Hippocampal formation (tissue), 2 donors: ENCODE measurements at places on chromosomes 7 and 10.

- DNase-seq = no peak
Observed at GRCh38 chr7:26696161-26696560, 168.2 kb downstream of the SKAP2 start.

DNA sequence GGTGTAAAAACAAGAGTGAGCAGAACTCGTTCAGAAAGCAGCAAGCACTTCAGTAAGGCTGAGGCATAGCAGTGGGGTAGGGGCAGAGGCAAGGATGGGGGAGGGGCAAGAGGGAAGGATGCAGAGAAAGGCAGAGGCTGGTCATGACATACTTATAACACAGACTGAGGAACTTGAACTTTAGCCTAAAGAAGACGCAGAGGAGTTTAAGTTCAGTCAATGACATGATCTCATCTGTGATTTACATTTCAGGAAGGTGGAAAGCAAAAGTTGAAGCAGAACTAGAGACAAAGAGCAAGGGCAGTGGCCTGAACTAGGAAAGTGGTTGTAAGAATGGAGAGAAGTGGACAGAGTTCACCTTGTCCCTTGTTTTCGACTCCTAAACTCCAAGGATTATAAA lies 15.8 kb downstream of the MACC1 start:
- no peak for DNase-seq

GRCh38 chr10:78600740-78601139 lies 468.0 kb upstream of the ZMIZ1 start:
- DNase-seq = no peak

- DNase-seq = no peak
Observed at GRCh38 chr7:8592167-8592566, 158.8 kb downstream of the NXPH1 start.

GRCh38 chr10:623014-623413 lies 66.5 kb downstream of the DIP2C start:
- DNase-seq = no peak

DNA sequence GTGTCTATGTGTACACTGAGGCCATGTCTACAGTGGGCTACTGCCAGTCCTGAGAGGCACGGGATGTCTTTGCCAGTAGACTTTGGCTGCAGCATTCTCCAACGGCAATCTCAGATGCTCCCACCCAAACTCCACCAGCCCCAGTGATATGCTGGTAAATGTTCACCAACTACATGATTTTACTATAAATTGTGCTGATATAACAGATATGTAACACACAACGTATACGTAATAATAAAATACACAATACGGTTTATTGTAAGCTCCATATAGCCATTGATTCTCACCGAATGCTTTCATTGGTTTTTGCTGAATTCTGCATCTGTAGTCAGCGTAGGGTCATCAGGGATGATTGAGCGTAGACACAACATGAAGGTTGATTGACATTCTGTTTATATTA lies 47.3 kb upstream of the C7orf33 start:
- DNase-seq = no peak

DNA sequence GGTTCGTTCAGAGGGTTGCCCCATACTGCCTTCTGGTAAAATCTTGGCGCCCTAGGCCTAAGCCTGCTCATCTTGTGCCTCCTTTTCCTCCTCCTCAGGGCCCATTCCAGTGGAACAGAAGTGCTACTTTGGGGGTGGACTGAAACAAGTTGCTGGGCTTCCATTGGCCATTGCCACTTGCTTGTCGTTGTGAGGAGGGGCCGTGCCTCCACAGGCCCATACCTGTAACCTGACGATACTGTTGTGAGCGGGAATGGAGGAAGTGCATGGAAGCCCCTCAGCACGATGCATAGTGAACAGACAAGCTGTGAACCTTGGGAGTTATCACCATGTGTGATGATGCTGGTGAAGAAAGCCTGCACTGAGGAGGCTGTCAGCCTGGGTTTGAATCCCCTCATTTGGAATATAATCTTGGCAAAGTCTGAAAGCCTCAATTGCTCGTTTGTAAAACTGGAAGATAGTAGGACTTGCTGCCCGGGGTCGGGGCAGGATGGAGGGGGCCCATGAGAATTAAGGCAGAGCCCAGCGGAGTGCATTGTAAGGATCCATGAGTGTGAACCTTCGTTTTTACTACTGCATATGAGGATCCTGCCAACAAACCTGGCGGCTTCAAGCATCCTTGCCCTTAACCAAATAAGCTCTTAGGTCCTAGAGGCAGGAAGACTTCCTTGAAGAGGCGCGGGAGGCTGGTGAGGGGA lies 671 bp upstream of the PAPSS2 start:
- DNase-seq = no peak

DNA sequence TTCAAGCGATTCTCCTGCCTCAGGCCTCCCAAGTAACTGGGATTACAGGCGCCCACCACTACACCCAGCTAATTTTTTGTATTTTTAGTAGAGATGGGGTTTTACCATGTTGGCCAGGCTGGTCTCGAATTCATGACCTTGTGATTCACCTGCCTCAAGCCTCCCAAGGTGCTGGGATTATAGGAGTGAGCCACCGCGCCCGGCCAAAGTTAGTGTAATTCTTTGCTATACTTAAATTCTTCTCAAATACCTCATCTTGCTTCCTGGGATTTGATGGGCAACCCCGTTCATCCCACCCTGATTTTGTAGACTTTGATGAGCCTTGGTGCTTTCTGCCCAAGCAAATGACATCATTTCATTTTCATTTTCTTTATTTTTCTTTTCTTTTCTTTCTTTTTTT lies 54.5 kb downstream of the PAX2 start:
- no peak for DNase-seq

- DNase-seq = no peak
Observed at GRCh38 chr7:1951159-1951536, 281.1 kb downstream of the ELFN1 start.

DNA sequence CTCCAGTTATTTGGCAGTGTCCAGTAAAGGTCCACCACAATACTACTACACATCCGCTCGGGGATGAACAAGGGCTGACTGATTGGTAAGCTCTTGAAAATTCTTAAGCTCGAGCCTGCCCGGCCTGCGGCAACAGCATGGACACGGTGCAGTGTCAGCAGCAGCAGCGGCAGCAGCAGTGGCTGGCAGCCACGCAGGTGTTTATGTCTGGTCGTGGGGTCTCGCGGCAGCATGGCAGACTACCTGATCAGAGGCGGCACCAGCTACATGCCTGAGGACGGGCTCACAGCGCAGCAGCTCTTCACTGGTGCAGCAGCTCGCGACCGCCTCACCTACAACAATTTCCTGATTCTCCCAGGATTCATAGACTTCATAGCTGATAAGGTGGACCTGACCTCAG lies 19.6 kb upstream of the TRIM24 start:
- no peak for DNase-seq

GRCh38 chr10:70765794-70766594 lies 19.2 kb downstream of the TBATA start:
- DNase-seq = no peak

DNA sequence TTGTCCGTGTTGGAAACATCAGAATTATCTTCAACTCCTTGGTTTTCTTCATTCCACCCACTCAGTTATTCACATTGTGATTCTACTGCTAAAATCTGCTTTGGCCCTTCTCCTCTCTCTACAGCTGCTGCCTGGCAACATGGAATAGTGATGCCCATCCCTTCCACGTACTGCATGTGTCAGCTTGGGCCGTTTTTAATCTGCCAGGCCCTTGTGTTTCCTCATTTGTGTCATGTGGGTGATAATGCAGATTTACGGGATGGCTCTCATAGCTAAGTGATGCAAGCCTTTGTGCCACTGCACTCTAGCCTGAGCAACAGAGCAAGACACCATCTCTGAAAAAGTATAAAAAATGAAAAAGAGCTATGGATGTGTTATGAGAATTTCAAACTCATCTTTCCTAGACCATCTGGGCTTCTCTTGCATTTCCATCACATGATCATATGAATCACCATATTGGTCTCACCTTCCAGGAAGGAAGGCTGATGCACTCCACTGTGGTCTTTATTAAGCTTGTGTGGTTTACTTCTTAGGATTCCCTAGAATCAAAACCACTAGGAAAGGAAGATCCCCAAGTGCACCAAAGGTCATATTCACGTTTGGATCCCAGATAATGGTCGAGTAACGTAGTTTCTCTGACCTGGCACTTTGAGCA lies 20.6 kb upstream of the CELF2 start:
- no peak for DNase-seq

GRCh38 chr10:101011517-101012423 lies 12.2 kb downstream of the LZTS2 start:
- no peak for DNase-seq

DNA sequence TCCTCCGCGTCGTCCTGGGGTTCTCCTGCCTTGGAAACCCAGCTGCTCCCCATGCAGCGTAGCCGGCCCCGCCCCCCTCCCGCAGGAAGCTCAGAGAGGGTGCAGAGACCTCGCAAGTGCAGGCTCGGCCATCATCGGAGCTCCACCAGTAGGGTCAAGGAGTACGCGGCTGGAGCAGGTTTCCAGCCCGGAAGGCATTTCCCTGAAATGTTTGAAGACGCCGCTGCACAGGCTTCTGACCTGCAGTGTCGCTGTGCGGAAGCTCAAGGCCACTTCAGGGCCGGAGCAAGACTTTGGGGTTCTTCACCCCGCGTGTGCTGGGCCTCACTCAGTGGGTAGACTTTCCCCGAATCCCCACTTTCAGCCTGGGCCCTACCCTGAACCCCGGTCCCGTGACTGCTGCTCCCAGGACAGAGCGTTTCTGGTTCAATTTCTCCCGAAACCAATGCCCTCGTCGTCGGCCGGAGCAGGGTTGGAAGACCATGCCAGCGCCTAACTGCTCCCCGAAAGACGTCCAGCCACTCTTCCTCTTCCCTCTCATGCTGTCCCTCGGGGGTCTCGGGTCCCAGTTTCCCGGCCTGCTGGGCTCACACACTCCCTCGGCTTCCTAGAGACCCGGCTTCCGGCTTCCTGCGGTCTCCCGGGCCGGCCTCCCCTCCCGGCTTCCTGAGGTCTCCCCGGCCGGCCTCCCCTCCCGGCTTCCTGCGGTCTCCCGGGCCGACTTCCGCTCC lies 52.1 kb downstream of the INSIG1 start:
- no peak for DNase-seq

- DNase-seq = no peak
Observed at GRCh38 chr7:23410446-23411183, 59.7 kb downstream of the IGF2BP3 start.
